ENCODE measurements at places on chromosomes 13 and 19.

- DNase-seq = no peak
These were observed 31.4 kb downstream of the ZDHHC20 start for GRCh38 chr13:21427741-21428140.

DNA sequence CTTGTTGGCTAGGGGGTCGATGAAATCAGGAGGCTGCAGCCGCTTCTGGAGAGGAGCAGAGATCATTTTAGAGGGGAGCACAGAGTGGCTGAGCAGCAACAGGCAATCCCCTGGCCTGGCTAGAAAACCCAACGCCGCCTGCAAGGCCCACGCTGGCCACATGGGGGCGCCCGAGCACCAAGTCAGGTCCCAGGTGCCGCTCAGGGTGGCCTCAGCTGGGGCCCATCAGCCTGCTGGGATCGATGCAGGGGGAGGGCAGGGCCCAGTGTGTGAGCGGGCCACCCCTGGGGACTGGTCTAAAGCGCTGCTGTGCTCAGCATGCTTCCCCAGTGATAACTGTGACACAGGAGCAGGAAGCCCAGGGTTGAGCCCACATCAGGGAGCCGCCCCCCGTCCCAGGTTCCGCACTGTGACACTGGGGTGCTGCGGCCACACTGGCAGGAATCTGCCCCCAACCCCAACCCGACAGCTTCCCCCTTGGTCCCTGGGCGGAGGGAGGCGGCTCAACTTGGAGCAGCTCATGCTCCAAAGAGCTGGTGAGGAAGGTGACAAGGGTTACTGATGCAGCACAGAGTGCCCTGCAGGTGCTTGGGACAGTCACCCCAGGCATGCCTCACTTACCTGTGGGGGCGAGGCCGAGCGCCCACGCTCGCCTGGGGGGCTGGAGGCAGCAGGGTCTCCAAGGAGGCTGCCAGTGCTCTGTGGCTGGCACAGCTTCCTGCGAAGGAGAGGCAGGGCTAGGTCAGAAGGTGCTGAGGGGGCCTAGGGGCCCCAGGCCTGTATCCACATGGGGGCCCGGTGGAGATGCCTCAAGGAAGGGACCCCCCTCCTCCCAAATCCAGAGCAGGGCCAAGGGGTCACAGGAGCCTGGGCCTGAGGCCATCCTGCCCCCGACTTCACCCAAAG, 13.3 kb upstream of the ISYNA1 start:
- no peak for DNase-seq

GRCh38 chr13:20405691-20406090, 120.0 kb downstream of the CRYL1 start:
- peak; percentile 80 for DNase-seq

DNA sequence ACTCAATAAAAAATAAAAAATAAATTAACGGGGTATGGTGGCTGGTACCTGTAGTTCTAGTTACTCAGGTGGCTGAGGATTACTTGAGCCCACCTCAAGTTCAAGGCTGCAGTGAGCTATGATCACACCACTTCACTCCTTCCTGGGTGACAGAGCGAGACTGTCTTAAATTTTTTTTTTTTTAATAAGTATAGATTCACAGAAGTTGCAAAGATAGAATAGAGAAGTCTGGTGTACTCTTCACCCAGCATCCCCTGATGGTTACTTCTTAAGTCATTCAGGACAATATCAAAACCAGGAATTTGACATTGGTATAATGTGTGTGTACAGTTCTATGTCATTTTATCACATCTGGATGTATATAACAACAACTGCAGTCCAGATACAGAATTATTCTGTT, 7.7 kb upstream of the CD22 start:
- no peak for DNase-seq

DNA sequence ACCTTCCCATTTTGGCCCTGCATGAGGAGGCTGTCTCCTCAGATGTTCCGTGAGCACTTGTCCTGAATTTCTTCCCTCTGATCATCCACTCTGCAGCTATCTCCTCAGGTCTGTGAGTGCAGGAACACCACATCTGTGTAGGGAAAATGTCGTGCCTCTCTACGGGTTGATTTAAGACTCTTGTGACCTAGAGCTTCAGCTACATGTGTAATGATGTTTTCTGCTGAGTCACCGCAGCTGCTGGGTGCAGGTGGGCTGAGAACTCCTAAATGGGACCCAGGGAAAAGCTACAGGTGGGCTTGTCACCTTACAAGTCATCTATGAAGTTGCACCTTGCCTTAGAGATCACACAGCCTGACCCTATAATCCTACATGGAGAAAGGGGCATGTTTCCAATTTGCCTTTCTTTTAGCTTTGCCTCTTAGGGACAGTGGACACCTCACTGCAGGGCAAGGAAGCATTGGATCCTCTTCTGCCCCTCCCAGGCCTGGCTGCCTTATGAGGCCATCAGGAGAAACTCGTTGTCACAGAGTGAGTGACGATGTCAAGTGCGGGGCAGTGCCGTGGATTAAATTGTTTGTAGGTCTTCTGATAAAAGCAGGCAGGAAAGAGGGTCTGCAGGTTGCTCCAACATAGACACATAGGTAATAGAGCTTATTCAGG, 122.3 kb downstream of the DNAJC15 start:
- no peak for DNase-seq

DNA sequence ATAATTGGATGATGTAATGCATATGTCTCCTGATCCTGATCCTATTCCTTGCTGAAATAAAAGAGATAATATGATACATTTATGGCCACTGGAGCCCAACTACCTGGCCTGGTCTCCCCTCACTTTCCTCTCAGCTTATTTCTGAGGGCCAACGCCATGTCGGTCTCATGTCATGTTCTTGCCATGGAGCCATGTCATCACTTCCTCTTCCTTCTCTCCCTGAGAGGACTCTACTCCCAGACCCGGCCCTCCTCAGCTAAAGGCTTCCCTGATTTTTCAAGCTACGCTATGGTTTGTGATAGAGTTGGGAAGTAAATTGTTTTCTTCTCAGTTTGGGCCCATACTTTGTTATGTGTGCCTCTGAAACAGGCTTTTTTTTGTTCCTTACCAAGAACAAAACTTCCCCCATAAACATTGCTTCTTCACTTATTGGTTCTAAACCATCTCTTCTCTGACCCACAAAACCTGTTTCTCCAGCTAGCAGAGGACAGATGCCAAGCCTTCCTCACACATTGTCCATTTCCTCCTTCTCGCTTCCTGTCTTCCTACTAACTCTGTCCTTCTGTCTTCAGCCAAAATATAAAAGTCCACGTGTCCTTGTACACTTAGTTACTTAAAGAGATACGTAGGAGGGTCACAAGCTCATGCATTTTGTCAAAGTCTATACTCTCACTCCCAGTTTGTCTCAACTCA, 319.9 kb upstream of the DACH1 start:
- no peak for DNase-seq

DNA sequence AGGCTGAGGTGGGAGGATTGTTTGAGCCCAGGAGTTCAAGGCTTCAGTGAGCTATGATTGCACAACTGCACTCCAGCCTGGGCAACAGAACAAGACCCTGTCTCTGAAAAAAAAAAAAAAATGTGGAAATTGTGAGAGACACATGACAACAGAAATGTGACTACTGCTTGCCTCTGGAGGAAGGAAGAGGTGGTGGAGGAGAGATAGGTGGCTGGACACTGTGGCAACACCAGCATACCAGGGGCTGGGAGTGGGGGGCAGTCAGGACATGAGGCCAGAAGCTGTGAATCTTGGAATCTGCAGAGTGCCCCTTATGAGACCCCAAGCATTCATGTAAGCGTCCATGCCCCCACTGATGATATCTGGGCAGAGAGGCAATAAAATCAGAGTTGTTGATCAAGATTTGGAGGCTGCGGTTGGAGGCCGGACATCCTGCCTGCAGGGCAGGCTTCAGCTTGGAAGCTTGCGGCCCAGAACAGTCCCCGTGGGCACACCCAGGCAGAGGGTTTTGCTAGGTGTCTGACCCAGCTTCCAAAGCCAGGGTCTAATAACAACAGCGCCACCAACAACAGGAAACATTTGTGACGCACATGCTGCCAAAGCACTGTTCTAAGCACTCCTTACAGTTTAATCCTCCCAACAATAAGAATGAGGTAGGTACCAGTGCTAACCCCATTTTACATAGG, 16.9 kb downstream of the FAM187B start:
- DNase-seq = no peak

DNA sequence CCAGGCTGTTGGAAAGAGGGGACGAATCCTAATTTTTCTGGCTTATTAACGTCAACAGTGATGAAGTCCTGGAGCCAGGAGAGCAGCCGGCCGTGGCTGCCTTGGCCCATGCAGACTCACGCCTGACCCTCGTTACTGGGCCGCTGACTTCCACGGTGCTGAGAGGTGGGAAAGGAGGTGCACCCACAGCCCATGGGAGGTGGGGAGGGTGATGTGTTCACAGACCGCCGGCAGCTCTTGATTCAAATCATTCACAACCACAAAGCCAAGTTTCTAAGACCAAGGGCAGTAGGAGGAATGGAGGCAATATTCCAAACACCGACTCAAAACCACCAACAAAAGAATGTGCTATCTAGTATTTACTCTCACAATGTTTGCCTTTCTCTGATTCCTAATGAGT, 24.3 kb downstream of the COL4A2 start:
- no peak for DNase-seq

- DNase-seq = no peak
These were observed 12.4 kb upstream of the PDCD2L start for GRCh38 chr19:34391813-34392212.

- DNase-seq = no peak
These were observed 4.9 kb downstream of the SMAD9 start for GRCh38 chr13:36915106-36915505.

DNA sequence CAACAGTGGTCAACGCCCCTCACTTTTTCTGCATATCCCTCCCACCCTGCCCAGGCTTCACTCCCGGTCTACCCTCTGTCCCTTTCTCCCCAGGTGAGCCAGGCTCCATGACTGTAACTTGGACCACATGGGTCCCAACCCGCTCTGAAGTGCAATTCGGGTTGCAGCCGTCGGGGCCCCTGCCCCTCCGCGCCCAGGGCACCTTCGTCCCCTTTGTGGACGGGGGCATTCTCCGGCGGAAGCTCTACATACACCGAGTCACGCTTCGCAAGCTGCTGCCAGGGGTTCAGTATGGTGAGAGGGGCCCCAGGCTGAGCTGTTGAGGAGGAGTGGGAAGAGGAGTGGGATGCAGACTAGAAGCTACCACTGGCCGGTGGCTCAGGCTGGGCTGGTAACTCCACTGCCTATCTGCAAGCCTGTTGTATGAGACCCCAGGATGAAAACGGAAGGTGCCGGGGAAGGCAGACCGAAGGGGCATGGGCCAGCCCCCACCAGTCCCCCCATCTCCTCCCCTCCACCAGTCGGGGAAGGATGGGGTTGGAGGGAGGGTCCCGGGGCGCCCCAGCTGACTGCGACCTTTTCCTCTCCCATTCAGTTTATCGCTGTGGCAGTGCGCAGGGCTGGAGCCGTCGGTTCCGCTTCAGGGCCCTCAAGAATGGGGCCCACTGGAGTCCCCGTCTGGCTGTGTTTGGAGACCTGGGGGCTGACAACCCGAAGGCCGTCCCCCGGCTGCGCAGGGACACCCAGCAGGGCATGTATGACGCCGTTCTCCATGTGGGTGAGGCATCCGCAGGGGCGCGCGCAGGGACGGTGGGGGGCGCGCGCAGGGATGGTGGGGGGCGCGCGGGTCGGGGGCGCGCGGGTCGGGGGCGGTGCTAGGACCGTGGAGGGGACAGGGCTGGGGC, 14.4 kb downstream of the ACP7 start:
- DNase-seq = no peak

- no peak for DNase-seq
These were observed 14.6 kb downstream of the ACER1 start for GRCh38 chr19:6318772-6319171.

DNA sequence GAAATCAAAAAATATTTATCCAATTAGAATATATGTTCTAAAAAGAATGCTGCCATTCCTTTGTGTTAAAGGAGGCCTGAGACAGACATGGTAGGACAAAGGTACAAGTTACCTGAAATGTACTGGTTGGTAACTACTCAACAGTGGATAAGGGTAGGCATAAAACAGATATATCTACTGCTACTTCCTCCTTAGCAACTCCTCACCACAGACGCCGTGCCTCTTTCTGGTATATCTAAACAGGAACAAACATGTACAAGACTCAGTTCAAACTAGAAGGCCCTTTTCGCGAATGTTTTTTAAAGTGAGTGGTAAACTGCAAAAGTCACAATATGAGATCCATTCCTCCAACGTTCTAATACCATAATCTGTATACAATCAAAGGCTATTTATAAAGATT, 86.9 kb downstream of the TBC1D4 start:
- no peak for DNase-seq

GRCh38 chr13:87198371-87198770, 472.8 kb upstream of the SLITRK5 start:
- no peak for DNase-seq

DNA sequence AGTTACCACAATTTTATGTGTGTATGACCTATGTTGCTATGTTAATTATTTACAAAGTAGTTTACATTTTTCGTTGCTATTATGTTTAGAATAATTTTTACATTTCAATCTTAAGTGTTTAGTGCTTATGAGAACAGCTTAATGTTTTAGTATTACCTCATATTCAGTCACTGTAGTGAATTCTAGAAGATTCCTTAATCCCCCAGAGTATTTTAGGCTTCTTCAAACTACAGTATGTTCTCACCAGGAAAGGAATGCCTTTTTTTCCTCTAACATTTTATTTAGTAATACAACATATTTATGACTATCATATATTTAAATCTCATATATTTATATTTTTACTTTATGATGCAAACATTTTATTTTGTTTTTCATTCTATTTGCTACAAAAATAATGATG, 612.1 kb upstream of the KLHL1 start:
- DNase-seq = no peak

DNA sequence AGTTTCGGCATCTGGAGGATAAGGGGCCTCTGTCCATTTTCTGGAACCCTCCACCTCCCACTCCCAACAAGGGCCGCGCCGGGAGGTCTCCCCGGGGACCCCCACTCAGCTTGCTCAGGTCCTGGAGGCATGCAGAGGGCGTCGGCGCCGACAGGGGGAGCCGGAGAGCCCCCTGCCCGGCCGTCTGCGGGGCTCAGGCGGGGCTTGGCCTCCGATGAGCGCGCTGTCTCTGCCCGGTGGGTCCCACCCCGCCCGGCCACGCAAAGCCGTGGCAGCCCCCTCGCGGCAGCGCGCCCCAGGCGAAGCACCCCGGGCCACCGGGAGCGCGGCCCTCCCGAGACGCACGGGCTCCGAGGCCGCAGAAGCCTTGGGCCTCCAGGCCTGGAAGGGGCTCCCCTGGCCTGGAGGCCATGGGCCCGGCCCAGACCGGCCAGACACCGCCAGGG, 149.7 kb upstream of the ZNF536 start:
- no peak for DNase-seq

- DNase-seq = no peak
These were observed 57.7 kb downstream of the SLITRK1 start for GRCh38 chr13:83824560-83824959.

DNA sequence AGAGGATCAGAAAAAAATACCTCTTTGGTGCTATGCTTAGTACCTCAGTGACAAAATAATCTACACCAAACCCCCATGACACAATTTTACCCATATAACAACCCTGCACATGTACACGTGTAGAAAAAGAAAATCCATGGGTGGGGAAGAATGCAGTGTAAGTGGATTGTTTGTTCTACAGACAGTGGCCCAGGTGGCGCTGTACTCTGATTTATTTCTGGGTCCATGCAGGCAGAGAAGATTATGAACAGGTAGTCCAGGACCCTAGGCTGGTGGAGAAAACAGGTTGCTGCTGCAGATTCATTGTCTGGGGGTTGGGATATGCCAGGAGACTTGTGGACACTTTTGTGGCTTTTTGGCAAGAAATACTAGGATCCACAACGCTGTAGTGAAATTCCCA, 9.1 kb downstream of the ZNF100 start:
- no peak for DNase-seq

All from RWPE2 (cell line).